ENCODE measurements at places on chromosomes 5 and 9.

DNA sequence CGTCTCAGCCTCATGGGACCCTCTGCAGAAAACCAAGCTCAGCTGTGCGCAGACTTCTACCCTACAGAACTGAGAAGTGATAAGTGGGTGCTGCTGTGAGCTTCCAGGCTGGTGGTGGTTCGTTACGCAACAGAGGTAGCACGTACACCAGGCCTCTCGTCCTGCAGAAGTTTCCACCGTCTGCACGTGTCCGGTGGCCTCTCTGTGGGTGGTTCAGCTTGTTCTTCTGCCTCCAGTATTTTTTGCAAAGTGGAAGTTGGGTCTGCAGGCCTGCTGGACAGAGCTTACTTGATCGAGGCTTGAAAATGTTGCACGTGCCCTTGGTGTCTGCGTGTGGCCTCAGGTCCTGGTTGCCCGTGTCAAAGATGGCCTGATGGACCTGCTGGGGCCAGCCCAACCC lies 27.5 kb downstream of the KCNT1 start:
- H3K4me3 ChIP-seq = no peak overlapping the region
- H3K27ac ChIP-seq = no peak overlapping the region

DNA sequence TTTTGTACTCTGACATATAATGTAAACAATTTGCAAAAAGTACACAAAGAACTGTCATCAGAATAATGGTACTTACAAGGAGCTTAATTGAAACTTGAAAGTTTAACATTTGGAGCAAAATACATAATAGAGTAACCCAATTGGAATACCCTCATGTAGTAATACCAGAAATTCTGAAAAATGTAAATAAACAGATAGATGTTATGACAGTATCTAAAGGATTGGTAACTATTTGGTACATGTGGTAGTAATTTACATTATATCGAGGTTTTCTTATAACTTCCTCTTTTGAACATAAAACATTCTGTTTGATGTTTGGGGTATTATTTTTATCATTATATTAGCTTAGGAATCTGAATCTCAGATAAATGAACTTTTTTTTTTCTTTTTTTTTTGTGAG lies 211.7 kb upstream of the ELL2 start:
- H3K36me3 ChIP-seq = no peaks in the 10 kb centered on the region
- H3K27ac ChIP-seq = no peak overlapping the region
- peaks cover 10% of the 10 kb centered on the region for H3K4me1 ChIP-seq
- H3K27me3 ChIP-seq = no peaks in the 10 kb centered on the region

DNA sequence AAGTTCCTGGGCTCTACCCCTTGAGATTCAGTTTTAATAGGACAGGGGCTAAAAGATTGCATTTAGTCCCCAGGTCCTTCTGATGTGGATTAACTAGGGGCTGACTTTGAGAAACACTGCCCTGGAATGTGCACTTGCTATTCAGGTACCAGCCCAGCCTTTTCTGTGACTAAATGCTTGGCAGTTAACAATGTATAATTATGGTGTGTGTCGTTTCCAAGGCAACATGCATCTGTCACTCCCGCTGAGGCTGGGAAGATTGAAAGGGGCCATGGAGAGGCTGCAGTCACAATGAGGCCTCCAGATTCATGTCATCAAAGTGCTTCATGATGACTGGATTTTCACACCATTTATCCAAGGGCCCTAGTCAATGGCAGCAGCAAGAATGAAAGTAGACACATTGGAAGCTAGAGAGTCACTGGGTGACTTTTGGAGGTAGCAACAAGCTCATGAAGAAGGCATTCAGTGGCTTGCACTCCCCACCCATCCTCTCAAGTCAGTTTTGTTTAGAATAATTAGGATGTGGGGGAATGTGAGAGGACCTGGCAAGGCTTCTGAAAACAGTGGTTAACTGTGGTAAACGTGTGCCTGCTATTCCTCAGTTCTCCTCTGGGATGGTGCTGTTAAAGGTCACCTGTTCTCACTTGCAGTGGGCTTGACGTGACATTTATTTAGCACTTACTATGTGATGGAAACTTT lies 28.3 kb downstream of the RAI14 start:
- no peak overlapping the region for H3K4me3 ChIP-seq
- peak overlapping the region; percentile 14 for H3K27ac ChIP-seq
- peaks cover 2% of the 10 kb centered on the region for H3K36me3 ChIP-seq
- no peaks in the 10 kb centered on the region for H3K27me3 ChIP-seq

GRCh38 chr5:9544056-9544455 lies 1.8 kb downstream of the SEMA5A start:
- H3K4me3 ChIP-seq = peak overlapping the region; percentile 57
- no peaks in the 10 kb centered on the region for H3K4me1 ChIP-seq
- no peak for DNase-seq
- H3K27ac ChIP-seq = no peak overlapping the region

DNA sequence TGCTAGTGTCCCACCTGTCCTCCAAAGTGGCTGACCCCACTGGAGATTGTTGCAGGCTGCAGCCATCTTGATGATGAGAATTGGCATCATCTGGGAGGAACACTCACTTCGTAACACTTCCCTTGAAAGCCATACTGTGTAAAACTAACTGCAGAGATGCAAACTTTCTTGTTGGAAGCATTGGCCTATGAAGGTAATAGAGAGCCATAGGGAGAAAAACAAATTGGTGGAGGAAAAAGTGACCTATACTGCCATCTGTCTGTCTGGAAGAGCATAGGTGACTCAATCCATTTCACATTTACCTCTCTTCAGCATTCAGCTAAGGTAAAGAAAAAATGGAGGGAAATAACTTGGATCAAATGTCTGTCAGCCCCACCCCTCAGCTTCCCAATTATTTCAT lies 473.4 kb downstream of the NTRK2 start:
- H3K27ac ChIP-seq = no peak overlapping the region
- no peaks in the 10 kb centered on the region for H3K36me3 ChIP-seq
- H3K4me1 ChIP-seq = no peaks in the 10 kb centered on the region
- no peak overlapping the region for H3K4me3 ChIP-seq
- H3K27me3 ChIP-seq = no peaks in the 10 kb centered on the region

- peak; percentile 84 for DNase-seq
- H3K27me3 ChIP-seq = no peaks in the 10 kb centered on the region
These were observed 19.2 kb downstream of the SIL1 start for GRCh38 chr5:139178935-139179334.

DNA sequence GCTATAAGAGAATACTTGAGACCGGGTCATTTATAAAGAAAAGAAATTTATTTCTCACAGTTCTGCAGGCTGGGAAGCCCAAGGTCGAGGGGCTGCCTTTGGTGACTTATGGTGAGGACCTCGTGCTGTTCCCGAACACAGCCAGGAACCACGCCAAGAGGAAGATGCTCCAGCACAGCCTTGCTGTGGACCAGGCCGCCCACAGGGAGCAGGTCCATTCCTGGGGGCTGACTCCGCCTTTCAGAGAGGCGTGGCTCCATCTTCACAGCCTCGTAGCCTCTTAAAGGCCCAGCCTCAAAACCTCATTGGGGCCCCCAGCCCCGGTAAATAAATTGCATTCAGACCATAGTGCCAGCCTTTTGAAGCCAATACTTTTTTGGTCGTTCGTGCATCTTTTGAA lies 93.5 kb upstream of the CACNA1B start:
- no peak overlapping the region for H3K27ac ChIP-seq
- no peaks in the 10 kb centered on the region for H3K27me3 ChIP-seq
- H3K36me3 ChIP-seq = peaks cover 3% of the 10 kb centered on the region
- DNase-seq = peak; percentile 12

DNA sequence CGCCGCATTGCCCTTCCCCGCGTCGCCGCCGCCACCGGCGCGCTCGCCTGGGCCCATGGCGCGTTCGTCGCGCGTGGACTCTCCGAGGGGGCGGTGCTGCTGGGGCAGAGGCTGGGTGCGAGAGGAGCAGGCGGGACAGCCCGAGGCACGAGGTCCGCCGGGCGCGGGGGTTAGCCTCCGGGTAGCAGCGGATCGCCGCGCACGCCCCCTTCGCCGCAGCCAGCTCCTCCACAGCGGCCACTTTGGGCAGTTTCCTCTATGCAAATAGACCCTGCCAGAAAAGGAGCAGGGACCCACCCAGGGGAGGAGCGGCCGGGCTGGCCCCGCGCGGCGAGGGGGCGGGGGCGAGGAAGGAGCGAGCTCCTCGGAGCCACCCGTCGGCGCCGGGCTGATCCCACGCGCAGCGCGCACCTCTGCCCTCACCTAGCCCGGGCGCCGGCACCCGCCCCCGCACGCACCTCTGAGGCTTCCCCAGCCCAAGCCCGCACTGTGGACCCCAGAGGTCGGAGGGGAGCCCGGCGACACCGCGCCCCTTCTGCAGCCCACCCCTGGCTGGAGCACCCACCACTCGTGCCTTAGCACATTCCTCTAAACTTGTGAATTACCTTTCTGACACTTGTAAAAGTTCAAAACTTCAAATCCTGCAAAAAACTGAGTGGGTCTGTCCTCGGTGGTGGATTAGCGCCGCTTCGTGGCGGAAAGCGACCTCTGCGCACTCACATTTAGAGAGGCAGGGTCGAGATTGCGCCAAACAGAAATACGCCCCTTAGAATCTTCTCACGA lies at the start of gene COL23A1:
COL23A1 (minus strand) TSS at position 253 of the 783 bp plus-strand sequence.
- H3K36me3 ChIP-seq = no peaks in the 10 kb centered on the region
- H3K27ac ChIP-seq = peak within 1 kb of the TSS; percentile 54
- peaks cover 2% of the 10 kb centered on the region for H3K27me3 ChIP-seq
- DNase-seq = peak; percentile 82

DNA sequence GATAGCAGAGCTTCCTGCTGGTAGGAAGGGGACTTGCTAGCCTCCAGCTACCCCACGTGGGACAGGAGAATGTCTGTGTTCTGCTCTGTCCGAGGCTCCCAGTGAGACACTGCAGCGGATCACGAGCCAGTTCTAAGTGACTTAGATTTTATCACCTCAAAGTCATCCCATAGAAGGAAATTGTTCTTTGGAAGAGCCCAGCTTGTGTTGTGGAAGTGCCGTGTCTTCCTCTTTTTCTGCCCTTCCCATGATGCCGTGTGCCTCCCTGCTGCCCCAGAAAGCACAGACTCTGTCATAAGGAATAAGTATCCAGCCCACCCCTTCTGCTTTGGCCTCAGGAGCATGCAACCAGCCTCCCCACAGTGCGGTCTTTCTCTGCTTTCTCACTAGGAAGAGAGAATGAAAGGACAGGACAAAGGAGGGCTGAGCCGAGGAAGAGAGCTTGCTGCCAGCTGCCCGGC lies 35.6 kb downstream of the RUFY1 start:
- H3K4me3 ChIP-seq = no peak overlapping the region
- H3K4me1 ChIP-seq = no peaks in the 10 kb centered on the region
- peaks cover 11% of the 10 kb centered on the region for H3K36me3 ChIP-seq
- H3K27me3 ChIP-seq = no peaks in the 10 kb centered on the region

DNA sequence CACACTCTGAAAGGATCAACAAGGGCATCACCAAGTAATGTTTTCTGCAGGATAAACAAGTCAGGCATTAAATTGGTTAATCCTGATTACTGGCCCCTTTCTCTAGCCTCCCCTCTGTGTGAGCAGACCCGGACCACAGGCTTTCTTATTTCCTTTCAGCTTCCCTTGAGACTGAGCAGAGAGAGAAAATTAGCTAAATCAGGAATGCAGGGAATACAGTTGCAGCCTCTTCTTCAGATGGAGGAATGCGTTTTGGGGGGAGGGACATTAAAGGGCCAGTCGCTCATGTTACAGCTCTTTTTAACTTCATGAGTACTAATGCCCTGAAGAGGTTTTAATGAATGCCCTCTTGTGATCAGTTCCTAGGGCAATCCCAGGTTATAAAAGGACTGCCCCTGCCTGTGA lies 19.8 kb downstream of the PCDHAC2 start:
- peaks cover 4% of the 10 kb centered on the region for H3K4me1 ChIP-seq
- peak overlapping the region; percentile 78 for H3K27ac ChIP-seq
- DNase-seq = peak; percentile 94
- no peak overlapping the region for H3K4me3 ChIP-seq

- H3K36me3 ChIP-seq = no peaks in the 10 kb centered on the region
- H3K27ac ChIP-seq = no peak overlapping the region
- no peak for DNase-seq
- no peaks in the 10 kb centered on the region for H3K4me1 ChIP-seq
- H3K4me3 ChIP-seq = no peak overlapping the region
These were observed 617.5 kb upstream of the TLE4 start for GRCh38 chr9:78954286-78954685.

- DNase-seq = peak; percentile 79
- H3K27me3 ChIP-seq = no peaks in the 10 kb centered on the region
- no peak overlapping the region for H3K4me3 ChIP-seq
- peaks cover 3% of the 10 kb centered on the region for H3K4me1 ChIP-seq
- H3K36me3 ChIP-seq = no peaks in the 10 kb centered on the region
These were observed 1.1 kb upstream of the MAN2A1 start for GRCh38 chr5:109688630-109688969.

- DNase-seq = no peak
- no peak overlapping the region for H3K4me3 ChIP-seq
- no peaks in the 10 kb centered on the region for H3K27me3 ChIP-seq
- no peak overlapping the region for H3K27ac ChIP-seq
- H3K36me3 ChIP-seq = no peaks in the 10 kb centered on the region
- H3K4me1 ChIP-seq = no peaks in the 10 kb centered on the region
These were observed 263.9 kb downstream of the SPOCK1 start for GRCh38 chr5:137234973-137235943.

GRCh38 chr9:76082057-76082456 lies 191.6 kb downstream of the PCSK5 start:
- DNase-seq = no peak
- H3K27ac ChIP-seq = no peak overlapping the region
- H3K27me3 ChIP-seq = no peaks in the 10 kb centered on the region

GRCh38 chr9:81824802-81825730 lies 103.2 kb upstream of the SPATA31D4 start:
- H3K36me3 ChIP-seq = no peaks in the 10 kb centered on the region
- peaks cover 6% of the 10 kb centered on the region for H3K4me1 ChIP-seq
- H3K27ac ChIP-seq = no peak overlapping the region

GRCh38 chr9:16821344-16821743 lies 49.1 kb downstream of the BNC2 start:
- H3K36me3 ChIP-seq = no peaks in the 10 kb centered on the region
- no peaks in the 10 kb centered on the region for H3K4me1 ChIP-seq

GRCh38 chr5:36438765-36439561 lies 137.3 kb upstream of the RANBP3L start:
- H3K4me1 ChIP-seq = peaks cover 8% of the 10 kb centered on the region
- no peaks in the 10 kb centered on the region for H3K27me3 ChIP-seq

GRCh38 chr9:31103836-31104235 lies 1280.6 kb upstream of the ACO1 start:
- no peaks in the 10 kb centered on the region for H3K36me3 ChIP-seq
- no peak overlapping the region for H3K27ac ChIP-seq
- no peak overlapping the region for H3K4me3 ChIP-seq
- H3K4me1 ChIP-seq = no peaks in the 10 kb centered on the region

GRCh38 chr9:115261656-115262081 lies 143.7 kb upstream of the TNC start:
- no peak for DNase-seq
- H3K36me3 ChIP-seq = no peaks in the 10 kb centered on the region
- H3K4me1 ChIP-seq = no peaks in the 10 kb centered on the region
- H3K27me3 ChIP-seq = no peaks in the 10 kb centered on the region

GRCh38 chr9:85909390-85909789 lies 31.6 kb upstream of the NAA35 start:
- H3K27ac ChIP-seq = no peak overlapping the region
- no peak overlapping the region for H3K4me3 ChIP-seq
- no peaks in the 10 kb centered on the region for H3K36me3 ChIP-seq
- no peaks in the 10 kb centered on the region for H3K27me3 ChIP-seq
